IMR-90 (cell line): ENCODE measurements at places on chromosomes 2 and 18. TPM values are rescaled to one million over a fixed set of nuclear protein-coding genes. Genes with fewer than 3 reads are reported as not detected.

DNA sequence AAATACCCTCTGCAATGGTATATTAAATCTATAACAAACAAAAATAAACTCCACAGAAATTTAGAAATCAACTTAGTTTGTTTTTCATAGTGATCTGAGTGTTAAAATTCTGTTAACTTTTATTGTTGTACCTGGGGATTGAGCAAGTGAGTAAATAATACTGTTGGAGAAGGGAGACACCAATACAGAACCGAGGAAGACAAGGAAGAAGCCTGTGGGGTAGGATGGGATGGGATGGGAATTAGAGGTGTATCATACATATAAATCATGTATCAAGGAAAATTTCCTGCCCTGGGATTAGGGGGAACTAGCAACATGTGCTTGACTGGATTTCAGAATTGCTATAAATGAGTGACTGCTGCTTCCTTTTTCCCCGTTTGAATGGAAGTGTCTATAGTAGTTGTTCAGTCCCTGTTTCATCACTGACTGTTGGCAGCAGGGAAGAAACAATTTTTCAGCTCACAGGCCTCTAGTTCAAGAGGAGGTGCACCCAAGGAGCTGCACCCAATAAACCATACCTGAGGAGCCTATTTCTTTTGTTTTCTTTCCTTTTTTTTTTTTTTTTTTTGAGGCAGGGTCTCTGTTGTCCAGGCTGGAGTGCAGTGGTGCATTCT lies 53.1 kb downstream of the SP110 start:
- no peaks in the 10 kb centered on the region for H3K27me3 ChIP-seq
- H3K27ac ChIP-seq: no peak overlapping the region
- no peaks in the 10 kb centered on the region for H3K4me1 ChIP-seq
- no peak for DNase-seq

DNA sequence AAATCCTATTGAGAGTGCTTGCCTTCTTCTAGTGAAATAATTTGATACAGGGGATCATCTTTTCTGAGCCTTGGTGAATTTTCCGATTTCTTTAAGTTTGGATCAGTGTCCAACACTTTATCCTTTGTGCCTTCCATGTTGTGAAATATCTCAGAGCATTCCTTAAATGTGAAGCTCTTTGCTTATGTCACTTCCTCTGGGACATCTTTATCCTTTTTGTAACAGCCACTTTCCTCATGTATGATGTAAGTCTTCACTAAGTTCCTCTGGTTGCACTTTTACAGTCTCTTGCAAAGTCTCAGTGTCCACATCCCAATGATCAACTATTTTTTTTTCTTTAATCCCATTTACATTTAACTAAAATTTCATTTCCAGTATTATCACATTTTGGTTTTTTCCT lies 254.2 kb downstream of the EN1 start:
- H3K4me3 ChIP-seq: no peak overlapping the region
- H3K27me3 ChIP-seq: no peaks in the 10 kb centered on the region; the same call in 1 of the 2 replicates
- H3K36me3 ChIP-seq: no peaks in the 10 kb centered on the region

GRCh38 chr18:79645291-79645983 lies 34.2 kb upstream of the CTDP1 start:
- H3K36me3 ChIP-seq: no peaks in the 10 kb centered on the region
- H3K27me3 ChIP-seq: peaks cover 28% of the 10 kb centered on the region
- no peak for DNase-seq
- no peaks in the 10 kb centered on the region for H3K4me1 ChIP-seq
- H3K4me3 ChIP-seq: no peak overlapping the region

GRCh38 chr18:34651586-34652369 lies 58.3 kb upstream of the DTNA start:
- H3K36me3 ChIP-seq: no peaks in the 10 kb centered on the region
- no peak for DNase-seq
- no peak overlapping the region for H3K4me3 ChIP-seq
- H3K27me3 ChIP-seq: no peaks in the 10 kb centered on the region
- no peak overlapping the region for H3K27ac ChIP-seq

- no peaks in the 10 kb centered on the region for H3K36me3 ChIP-seq
- DNase-seq: peak; percentile 82
- peak overlapping the region; percentile 75 for H3K27ac ChIP-seq
- peak overlapping the region; percentile 80 for H3K4me3 ChIP-seq
- no peaks in the 10 kb centered on the region for H3K27me3 ChIP-seq
- H3K4me1 ChIP-seq: peaks cover 3% of the 10 kb centered on the region
Observed at GRCh38 chr18:812376-813171, 532 bp upstream of the YES1 start.

- H3K36me3 ChIP-seq: no peaks in the 10 kb centered on the region
- peaks cover 2% of the 10 kb centered on the region; the same call in 1 of the 2 replicates for H3K27me3 ChIP-seq
- no peaks in the 10 kb centered on the region for H3K4me1 ChIP-seq
- no peak overlapping the region for H3K27ac ChIP-seq
- peak; percentile 49 for DNase-seq
Observed at GRCh38 chr2:95389245-95390119, 13.0 kb upstream of the FAHD2A start.

- H3K4me3 ChIP-seq: no peak overlapping the region
- no peak for DNase-seq
- H3K36me3 ChIP-seq: no peaks in the 10 kb centered on the region
- peaks cover 3% of the 10 kb centered on the region for H3K27me3 ChIP-seq
- H3K4me1 ChIP-seq: no peaks in the 10 kb centered on the region; the same call in 1 of the 2 replicates
Observed at GRCh38 chr2:127003070-127003800, 103.7 kb downstream of the BIN1 start.

GRCh38 chr18:79560861-79561210 lies 118.8 kb upstream of the CTDP1 start:
- H3K27ac ChIP-seq: no peak overlapping the region
- no peak overlapping the region for H3K4me3 ChIP-seq
- H3K36me3 ChIP-seq: no peaks in the 10 kb centered on the region
- H3K27me3 ChIP-seq: peaks cover 10% of the 10 kb centered on the region; the same call in 1 of the 2 replicates

DNA sequence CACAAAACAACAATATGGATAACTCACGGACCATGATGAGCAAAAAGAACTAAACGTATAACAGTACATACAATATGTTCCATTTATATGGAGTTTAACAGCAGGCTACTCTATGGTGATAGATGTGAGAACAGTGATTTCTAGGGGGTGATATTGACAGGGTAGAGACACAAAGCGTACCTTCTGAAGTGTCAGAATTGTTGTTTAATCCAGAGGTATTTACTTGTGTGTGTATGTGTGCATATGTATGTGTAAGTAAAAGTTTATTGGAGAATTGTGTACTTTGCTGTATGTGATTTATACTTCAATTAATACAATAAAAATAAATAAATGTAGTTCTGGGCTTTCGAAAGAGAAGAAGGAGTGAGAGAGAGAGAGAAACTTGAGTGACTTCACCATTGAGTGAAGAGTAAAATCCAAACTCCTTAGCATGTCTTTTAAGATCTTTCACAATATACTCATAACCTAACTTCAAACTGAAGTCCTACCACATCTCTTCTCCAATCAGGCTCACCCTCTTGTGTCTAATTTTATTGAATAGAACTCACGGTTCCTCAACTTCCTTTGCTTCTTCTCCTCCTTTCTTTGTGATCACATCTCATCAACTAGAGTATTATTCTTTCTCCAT lies 126.0 kb upstream of the KLF7 start:
- peaks cover 2% of the 10 kb centered on the region; the same call in 1 of the 2 replicates for H3K4me1 ChIP-seq
- H3K27me3 ChIP-seq: no peaks in the 10 kb centered on the region
- DNase-seq: no peak
- H3K36me3 ChIP-seq: no peaks in the 10 kb centered on the region
- H3K27ac ChIP-seq: no peak overlapping the region

GRCh38 chr18:963276-963675 lies 58.6 kb downstream of the ADCYAP1 start:
- no peak overlapping the region for H3K27ac ChIP-seq
- no peak for DNase-seq
- H3K36me3 ChIP-seq: no peaks in the 10 kb centered on the region
- H3K4me1 ChIP-seq: no peaks in the 10 kb centered on the region

DNA sequence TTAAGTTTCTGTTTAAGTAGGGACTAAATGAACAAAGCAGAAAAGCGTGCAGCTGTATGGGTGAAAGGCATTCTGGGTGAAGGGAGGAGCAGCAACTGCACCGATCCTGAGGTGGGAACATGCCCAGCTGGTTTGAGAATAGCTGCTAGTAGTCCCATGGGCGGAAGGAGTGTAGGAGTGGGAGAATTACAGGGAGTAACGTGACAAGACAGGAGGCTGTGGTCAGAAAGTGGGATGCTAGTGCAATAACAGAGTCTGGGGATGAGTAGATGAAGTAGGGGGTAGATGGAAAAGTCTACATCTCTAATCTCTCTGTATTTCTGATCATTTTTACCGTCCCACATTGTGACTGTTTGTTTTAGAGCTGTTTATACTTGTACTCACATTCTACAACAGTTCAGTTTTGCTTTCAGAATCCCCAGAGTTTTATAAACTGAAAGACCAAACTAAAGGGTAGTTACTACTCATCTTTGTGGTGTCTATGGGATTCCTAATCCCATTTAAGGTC lies 118.9 kb downstream of the LCLAT1 start:
- peak overlapping the region; percentile 11; the same call in 1 of the 2 replicates for H3K27ac ChIP-seq
- no peaks in the 10 kb centered on the region for H3K27me3 ChIP-seq
- H3K4me1 ChIP-seq: peaks cover 2% of the 10 kb centered on the region

DNA sequence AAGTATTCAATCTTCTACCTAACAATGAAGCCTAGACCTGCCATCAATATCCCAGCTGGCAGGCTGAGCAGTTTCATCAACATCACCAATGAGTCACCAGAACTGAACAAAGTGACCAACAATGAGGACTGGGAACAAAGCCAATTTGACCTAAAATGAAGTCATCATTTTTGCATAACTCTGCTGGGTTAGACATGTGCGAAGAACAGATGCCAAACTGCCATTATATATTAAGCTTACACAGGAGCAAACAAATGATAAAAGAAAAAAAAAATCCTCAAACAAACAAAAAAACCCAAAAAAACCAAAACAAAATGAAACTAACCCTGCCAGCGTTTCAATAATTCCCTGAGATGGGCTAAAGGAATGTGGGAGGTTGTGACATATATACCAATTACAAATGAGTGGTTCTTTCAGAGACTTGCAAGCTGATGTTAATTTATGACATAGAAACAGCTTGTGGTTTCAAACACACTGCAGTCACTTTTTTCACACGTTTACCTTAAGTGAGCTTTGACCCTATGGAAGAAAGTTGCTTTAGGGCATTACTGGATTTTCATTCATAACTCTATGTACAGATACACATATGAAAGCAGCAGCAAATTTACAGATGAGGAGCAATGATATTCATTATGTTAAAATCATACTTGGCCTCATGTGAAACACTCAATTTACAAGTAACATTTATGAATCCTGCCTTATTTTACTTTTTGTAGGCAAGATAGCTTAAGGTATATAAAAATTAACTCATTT lies 56.9 kb upstream of the CCDC141 start:
- H3K27me3 ChIP-seq: no peaks in the 10 kb centered on the region
- DNase-seq: peak; percentile 94
- no peak overlapping the region for H3K27ac ChIP-seq
- peaks cover 8% of the 10 kb centered on the region for H3K4me1 ChIP-seq

DNA sequence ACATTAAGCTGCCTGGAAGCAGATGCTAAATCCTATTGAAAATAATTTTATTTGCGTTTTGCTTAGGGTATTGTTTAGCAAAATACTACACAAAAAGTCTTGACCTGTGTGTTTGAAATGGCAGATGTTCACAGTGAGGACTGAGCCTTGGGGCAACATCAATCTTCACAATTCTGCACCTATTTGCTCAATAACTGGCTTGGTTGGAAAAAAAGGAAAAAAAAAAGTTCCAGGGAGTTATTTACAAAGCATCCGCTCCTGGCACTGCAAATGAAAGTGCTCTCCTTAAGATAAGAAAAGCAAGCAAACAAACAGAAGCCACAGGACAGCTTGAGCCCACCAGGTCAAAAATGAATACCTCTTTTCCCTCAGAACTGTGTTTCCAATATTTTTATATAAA lies 77.7 kb downstream of the MAP2 start:
- no peak overlapping the region for H3K4me3 ChIP-seq
- H3K27me3 ChIP-seq: no peaks in the 10 kb centered on the region
- no peaks in the 10 kb centered on the region for H3K36me3 ChIP-seq
- no peaks in the 10 kb centered on the region for H3K4me1 ChIP-seq

DNA sequence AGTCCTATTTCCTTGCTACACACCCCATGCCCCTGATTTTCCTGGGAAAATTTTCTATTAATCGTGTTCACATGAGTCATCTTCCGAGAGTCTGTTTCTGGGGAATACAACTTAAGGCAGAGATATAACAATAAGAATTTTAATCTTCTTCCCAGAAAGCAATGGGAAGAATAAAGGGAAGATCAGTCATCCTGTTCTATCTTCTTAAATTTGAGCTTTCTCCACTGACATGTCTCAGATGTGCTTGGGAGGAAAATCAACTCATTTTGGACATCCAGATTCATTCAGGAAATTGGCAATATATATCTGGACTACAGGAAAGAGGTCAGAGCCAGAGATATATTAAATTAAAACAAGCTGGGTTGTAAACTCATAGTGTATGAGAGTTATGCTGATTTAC lies 62.3 kb upstream of the SPAG16 start:
- H3K27me3 ChIP-seq: no peaks in the 10 kb centered on the region
- no peaks in the 10 kb centered on the region for H3K4me1 ChIP-seq
- no peaks in the 10 kb centered on the region for H3K36me3 ChIP-seq
- DNase-seq: no peak
- H3K4me3 ChIP-seq: no peak overlapping the region

GRCh38 chr18:26462355-26462754 lies 86.0 kb downstream of the KCTD1 start:
- H3K27ac ChIP-seq: no peak overlapping the region

DNA sequence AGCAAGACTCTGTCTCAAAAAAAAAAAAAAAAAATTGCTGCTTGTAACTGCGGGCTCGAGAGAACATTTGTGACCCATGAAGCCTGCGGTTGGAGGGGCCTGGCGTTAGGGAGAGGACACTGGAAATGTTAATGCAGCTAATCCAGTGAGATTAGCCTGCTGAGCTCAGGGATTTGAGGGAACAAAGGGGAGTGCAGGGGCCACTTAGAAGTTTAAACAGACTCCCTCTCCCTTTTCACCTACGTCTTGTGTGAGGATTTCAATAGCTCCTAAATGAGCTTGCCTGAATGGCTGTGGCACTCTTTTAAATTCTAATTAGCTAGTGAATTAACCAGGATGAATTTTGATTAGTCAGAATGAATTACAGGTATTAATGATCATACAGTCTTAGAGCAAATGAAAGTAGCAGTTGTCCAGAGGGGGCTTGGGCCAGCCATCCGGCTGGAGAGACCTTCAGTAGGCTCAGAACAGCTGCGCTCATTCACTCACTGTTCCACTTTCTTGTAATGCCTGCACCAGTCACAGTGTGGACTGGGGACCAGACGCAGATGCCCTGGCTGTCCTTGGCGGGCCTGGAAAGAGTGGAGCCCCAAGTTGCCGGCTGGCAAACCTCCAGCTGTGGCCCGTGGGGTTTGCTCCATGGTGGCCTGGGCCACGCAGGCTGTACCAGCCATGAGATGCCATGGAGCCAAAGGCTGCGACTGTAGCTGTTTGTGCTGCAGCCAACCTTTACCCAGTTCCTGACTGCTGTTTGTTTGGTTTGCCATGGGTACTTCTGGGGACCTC lies 20.8 kb downstream of the LDLRAD4 start:
- no peak overlapping the region for H3K4me3 ChIP-seq
- H3K27ac ChIP-seq: no peak overlapping the region
- peaks cover 4% of the 10 kb centered on the region for H3K27me3 ChIP-seq
- H3K36me3 ChIP-seq: no peaks in the 10 kb centered on the region

PUM2 gene
- total RNA-seq: 35.6 and 38.4 TPM in 2 replicates

NAT8 gene
- total RNA-seq: not detected in 2 replicates

CLK1 gene
- total RNA-seq: 26.2 and 43.9 TPM in 2 replicates

PLA2R1 gene
- 0.28 and 0.54 TPM in 2 replicates for total RNA-seq

TBR1 gene
- not detected in 2 replicates for total RNA-seq

ZSCAN30 gene
- total RNA-seq: 16.9 and 17.7 TPM in 2 replicates

SPP2 gene
- total RNA-seq: not detected in 2 replicates
